ENCODE measurements at places on chromosomes 1 and 21.
A peak's percentile ranks its signal among the peaks of the same experiment; 100 is the strongest.

GRCh38 chr1:240985081-240985480 lies 371.9 kb downstream of the RGS7 start:
- DNase-seq = no peak

GRCh38 chr1:173477286-173478093 lies at the start of gene PRDX6:
Gene PRDX6 (plus strand): TSS chr1:173477335. CDS start chr1:173477398, 63 bp downstream.
- peak; percentile 70 for DNase-seq

GRCh38 chr1:219871427-219872057 lies 56.8 kb downstream of the SLC30A10 start:
- DNase-seq = no peak

DNA sequence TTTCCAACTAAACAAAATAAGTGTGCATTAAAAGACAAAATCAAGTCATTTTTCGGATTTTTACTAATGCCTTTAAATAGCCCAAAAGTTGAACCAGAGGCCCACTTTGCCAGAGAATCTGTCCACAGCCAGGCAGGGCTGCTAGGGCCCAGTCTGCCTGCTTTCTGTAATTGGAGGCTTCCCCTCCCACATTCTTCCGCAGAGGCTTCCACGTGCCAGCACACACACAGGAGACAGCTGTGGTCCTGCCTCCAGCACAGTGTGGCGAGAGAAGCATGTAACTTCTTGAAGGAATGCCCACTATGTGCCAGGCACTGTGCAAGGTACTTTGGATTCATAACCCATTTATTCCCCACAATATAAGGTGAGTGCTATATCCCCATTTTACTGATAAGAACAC lies 11.3 kb upstream of the PDZK1IP1 start:
- DNase-seq = peak; percentile 25

GRCh38 chr1:53074313-53075154 lies 12.5 kb downstream of the PODN start:
- no peak for DNase-seq

All from astrocyte (in vitro differentiated cells and primary cell).